PC-3 (cell line): ENCODE measurements at places on chromosomes 1 and 21.
A peak's percentile ranks its signal among the peaks of the same experiment; 100 is the strongest.

DNA sequence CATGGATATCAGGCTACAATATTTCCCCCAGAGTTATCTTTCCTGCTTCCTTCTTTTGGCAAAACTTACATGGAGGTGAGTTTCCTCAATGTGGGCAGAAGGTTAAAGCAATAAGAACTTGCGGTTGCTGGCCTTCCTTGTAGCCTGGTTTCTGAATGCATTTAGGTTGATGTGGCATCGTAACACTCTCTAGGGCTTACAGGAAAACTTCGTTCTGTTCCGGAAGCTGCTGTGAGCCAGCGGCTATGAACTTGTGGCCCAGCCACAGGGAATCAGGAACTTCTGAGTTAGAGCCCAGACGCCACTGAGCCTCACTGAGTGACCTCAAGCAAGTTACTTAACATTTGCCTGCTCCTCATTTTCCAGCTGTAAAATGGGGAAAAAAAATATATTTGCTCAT is 623.4 kb upstream of the ADAMTS5 start:
- DNase-seq: peak; percentile 20

- DNase-seq: no peak
Measured at GRCh38 chr1:170274131-170274501, 128.4 kb downstream of the NTMT2 start.

GRCh38 chr1:194042736-194043135 is 856.3 kb upstream of the B3GALT2 start:
- no peak for DNase-seq

GRCh38 chr1:62882201-62883104 is 98.5 kb downstream of the ATG4C start:
- DNase-seq: no peak

- DNase-seq: peak; percentile 30
Measured at GRCh38 chr1:151512326-151512725, 1.1 kb downstream of the CGN start.

DNA sequence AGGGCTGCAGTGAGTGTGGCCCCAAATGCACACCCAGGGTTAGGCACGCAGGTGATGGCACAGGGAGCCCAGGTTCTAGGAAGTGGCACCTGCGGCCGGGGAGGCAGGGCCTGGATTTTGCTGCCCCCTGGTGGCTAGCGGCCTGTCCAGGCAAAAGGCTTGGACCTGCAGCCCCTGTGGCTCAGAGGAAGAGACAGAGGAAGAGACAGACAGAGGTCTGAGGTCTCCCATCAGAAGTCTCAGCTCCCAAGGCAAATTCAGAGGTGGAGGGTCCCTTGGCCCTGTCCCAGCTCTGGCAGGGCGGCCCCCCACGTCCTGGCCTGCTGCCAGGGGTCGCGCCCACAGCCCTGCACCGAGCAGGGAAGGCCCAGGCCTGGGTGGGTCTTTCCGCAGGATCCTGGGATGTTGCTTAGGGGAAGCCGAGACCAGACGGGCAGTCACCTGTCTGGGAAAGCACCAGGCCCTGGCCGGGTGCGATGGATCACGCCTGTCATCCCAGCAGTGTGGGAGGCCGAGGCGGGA is 8.0 kb upstream of the TNFRSF14 start:
- peak; percentile 92 for DNase-seq

DNA sequence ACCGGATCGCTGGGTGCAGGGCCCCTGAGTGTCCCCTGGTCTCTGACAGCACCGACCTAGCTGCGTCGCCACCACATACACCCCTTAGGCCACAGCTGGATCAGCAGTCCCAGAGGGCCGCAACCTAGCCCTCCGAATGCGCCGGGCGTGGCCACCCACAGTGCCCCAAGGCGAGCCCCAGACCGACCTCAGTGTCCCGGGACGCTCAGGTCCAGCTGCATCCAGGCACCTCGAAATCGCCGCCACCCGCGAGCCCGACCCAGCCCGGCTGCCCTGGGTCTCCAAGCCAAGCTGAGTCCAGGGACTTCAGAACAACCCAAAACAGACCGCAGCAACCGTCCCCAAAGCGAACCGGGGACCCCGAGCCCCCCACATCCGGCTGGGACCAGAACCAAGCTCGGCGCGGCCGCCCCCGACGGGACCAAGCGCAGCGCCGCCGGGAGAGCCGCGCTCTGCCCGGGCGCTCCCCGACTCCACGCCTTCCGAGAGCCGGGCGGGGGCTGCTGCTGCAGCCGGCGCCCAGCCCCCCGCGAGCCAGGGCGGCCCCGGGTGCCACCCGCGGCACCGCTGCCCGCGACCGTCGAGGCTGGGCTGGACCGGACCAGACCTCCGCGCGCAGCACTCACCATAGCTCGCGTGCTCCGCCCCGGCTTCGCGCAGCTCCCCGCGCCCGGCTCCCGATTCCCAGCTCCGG is 54.6 kb upstream of the ECE1 start:
- no peak for DNase-seq

DNA sequence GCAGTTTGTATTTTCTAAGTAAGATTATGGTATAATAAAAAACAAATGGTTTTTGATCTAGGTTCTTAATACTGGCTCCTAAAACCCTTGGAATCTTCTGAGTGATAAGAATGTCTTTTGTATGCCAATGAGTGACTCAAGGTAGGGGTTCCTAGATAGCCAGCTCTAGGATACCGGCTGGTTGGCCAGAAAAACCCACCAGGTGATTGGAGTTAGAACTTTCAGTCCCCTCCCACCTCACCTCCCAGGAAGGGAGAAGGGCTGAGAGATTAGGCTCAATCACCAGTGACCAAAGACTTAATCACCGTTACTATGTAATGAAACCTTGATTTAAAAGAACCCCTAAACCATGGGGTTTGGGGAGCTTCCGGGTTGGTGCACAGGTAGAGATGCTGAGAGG is 8.7 kb upstream of the BRDT start:
- DNase-seq: no peak

- DNase-seq: no peak
Measured at GRCh38 chr1:28213315-28213714, 19.5 kb downstream of the DNAJC8 start.

DNA sequence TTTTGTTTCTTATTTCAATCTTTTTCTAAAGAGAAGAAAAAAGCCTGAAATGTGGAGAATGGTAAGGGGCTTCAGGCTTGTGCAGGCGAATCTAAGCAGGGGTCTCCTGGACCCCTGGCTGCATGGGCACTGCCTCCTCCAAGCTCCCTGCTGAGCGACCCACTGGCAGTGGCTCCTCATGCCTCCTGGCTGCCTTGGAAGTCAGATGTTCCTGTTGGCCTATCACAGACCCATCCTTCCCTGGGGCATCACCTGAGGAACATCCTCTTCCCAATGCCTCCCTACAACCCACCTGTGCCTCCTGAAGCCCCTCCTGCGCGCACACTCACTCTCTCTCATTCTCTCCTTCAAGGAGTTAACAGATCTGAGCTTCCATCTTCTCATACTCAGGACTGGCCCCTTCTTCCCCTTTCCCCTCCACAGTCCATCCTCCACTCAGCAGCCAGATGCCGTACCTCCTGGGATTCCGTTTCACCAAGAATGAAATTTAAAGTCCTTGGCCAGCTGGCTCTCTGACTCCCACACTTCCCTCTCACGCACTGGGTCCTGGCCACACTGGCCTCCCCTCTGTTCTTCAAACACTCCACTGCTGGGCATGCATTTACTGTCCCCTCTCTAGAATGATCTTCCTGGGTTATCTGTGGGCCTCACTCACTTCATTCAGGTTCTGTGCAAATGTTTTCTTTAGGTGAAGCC is 41.7 kb downstream of the AZIN2 start:
- no peak for DNase-seq

- no peak for DNase-seq
Measured at GRCh38 chr1:226754793-226755533, 15.9 kb upstream of the ITPKB start.

- no peak for DNase-seq
Measured at GRCh38 chr1:231147896-231148295, 14.0 kb upstream of the TRIM67 start.

- no peak for DNase-seq
Measured at GRCh38 chr1:221431961-221432360, 309.9 kb downstream of the DUSP10 start.

GRCh38 chr1:209927466-209927865 is 10.6 kb upstream of the SYT14 start:
- DNase-seq: peak; percentile 0

DNA sequence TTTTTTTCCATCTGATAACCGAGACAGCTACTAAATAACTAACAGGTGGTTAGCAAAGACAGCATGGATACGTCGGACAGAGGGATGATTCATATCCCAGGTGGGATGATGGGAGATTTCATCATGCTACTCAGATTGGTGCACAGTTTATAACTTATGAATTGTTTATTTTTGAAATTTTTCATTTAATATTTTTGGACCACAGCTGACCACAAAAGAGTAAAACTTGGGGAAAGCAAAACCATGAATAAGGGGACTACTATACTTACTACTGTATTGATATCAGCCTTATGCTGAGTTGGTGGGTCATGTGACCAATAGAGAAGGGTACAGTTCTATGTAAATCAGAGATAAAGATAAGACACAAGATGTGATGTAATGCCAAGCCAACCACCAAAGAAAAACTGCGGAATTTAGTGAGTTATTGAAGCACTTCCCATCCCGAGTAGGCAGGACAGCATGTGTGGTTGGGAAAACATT is 248.1 kb upstream of the C1orf105 start:
- no peak for DNase-seq

GRCh38 chr1:203189951-203190352 is 3.4 kb upstream of the CHI3L1 start:
- DNase-seq: no peak

DNA sequence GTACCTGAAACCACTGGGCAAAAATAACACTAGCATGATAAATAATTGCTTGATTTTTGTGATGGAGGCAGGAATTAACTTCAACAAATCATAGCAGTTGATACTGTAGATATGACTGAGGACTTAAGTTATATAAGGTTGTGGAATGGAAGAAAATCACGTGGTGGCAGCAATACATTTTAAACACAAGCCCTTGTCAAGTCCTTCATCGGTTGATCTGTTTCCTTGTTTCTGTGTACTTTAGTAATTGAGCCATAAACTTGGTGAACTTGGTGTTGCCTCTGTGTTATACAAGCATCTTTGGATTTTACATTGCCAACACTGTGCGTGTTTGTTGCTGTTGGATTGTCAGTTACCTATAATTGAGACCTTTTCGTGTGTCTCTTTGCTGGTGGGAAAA is 114.4 kb downstream of the CAMTA1 start:
- no peak for DNase-seq

DNA sequence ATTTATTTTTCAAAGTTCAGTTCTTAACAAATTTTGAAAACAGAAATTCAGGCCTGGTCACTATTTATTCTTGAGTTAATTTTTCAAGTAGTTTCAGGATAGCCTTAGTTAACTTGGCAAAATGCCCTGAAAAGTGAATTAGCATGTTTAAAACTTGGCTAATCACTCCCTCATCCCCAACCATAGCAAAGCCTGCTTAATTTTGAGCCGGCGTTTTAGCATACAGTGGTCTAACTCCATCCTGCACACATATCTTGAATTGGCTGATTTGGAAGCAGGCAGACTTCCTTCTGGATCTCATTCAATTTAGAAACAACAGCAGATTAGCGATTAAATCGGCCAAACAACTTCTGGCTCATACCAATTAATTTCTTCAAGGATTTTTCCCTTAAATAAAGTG is 439.2 kb downstream of the PTBP2 start:
- no peak for DNase-seq

DNA sequence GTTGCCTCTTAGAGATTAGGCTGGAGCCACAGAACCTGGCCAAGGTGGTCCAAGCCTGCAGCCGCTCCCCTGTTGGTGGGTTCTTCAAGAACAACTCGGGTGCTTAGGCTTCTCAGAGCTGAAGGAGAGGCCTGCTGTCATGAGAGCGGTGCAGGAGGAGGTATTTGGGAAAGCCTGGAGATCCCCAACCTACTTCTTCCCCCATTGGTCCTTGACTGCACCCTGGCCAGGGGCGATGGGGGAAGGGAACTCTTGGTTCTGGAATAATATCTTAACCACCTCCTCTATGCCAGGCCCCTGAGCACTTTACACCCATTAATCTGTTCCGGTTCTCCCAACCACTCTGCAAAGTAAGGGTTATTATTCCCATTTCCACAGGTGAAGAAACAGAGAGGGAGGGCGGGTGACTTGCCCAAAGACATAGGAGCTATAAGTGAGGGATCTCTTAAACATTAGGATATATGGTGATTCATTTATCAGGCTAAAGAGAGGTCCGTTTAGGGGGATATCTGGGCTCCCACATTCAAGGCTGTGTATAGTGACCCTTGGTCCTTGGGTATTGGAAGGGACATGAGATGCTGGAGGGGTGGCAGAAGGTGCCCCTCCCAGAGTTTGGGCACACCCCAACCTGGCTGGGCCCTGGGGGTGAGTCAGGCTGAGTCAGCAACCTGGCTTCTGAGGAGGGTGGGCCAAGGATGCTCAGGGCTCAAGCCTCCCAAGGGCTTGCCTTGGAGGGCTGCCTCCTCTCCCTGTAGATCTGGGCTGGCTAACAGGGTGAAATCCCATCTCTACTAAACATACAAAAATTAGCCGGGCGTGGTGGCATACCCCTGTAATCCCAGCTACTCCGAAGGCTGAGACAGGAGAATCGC is 5.2 kb downstream of the TRNP1 start:
- peak; percentile 93 for DNase-seq

DNA sequence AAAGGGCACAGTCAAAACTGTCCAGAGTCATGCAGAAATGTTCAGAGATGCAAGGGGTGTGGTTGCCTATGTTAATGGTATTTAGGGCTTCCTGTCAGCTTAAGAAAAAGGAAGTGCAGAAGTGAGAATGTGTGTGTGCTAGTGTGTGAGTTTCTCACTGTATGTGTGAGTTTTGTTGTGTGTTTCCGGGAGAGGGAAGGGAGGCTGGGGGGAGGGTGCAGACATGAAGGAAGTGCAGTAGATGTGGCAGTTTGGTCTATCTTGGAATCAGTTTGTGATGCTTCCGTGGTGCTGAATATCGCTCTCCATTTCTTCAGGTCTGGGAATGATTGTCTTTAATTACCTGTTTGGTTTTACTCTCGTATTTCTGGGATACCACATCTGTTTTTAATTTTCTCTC is 16.5 kb upstream of the ATP6V1G3 start:
- no peak for DNase-seq

DNA sequence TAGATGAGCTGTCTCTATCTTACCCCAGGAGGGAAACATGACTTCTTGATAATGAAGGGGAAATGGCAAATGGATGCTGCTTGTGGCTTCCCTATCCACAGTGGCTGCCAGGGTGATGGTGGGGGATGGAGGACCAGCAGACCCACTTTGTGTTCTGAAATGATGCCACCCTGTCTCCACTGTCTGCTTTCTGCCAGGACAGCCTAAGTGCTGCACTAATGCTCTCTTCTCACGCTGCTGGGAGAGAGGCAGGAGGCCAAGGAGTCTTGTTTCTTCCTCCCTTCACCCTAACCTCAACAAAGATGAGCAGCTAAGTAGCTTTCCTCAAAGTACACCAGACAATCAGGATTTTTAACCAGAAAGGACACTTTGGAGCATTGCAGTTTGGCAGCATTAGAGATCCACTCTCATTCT is 36.6 kb downstream of the XCL1 start:
- no peak for DNase-seq

DNA sequence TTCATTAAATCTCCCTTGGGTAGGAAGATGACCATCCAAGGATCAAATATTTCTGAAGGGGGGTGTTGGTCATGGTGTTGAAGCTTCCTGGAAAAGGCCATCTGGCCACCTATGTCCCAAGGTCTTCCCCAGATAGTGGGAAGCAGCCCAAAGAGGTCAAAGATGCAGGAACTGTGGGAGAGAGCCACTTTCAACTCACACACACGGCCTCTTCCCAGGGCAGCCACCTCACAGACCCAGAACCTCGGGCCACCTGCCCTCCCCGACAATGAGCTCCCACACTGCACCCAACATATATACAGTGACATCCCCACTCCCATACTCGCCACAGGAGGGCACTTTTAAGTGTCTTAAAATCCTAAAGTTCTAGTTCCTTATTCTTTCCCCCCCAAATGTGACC is 164.5 kb upstream of the ETV3 start:
- DNase-seq: no peak
